Adrenal gland (tissue), 19 donors: ENCODE measurements at places on chromosomes 3 and 15. TPM values are rescaled to one million over a fixed set of nuclear protein-coding genes. Genes with fewer than 3 reads are reported as not detected.

The CFAP91 gene
- 8.5 TPM for total RNA-seq

The PLCB2 gene
- 32.9 TPM for total RNA-seq

The UCN2 gene
- not detected for total RNA-seq

The CCRL2 gene
- total RNA-seq = 2.0 TPM

The XCR1 gene
- total RNA-seq = not detected

The CHRD gene
- total RNA-seq = 27.2 TPM

The LRRC34 gene
- total RNA-seq = 2.6 TPM

The TTLL13 gene
- not detected for total RNA-seq

The STRC gene
- total RNA-seq = 0.09 TPM
